A549 treated with Hydrocortisone at 1 μM for 4 hours (cell line): ENCODE measurements at places on chromosomes 1 and 21. TPM values are rescaled to one million over a fixed set of nuclear protein-coding genes. Genes with fewer than 3 reads are reported as not detected.

Gene HUNK
- total RNA-seq: 1.2 to 1.7 TPM (median 1.4 TPM) in 5 replicates

Gene FAM76A
- total RNA-seq: 5.3 to 8.2 TPM (median 6.9 TPM) in 5 replicates

Gene FCRLB
- 1.5 to 1.8 TPM (median 1.7 TPM) in 5 replicates for total RNA-seq

Gene NAV1
- total RNA-seq: 3.8 to 8.4 TPM (median 7.1 TPM) in 5 replicates

Gene RHD
- not detected in 5 replicates for total RNA-seq

Gene PDE4B
- total RNA-seq: 5.1 to 7.9 TPM (median 6.2 TPM) in 5 replicates

Gene SLC30A2
- 0.24 to 0.58 TPM (median 0.42 TPM) in 5 replicates for total RNA-seq

Gene LUZP1
- 17.8 to 29.4 TPM (median 20.6 TPM) in 5 replicates for total RNA-seq

Gene BRINP3
- total RNA-seq: not detected in 5 replicates

Gene KLF17
- 0.32 to 0.76 TPM (median 0.47 TPM) in 5 replicates for total RNA-seq
